ENCODE measurements at places on chromosomes 6 and 20.
A peak's percentile ranks its signal among the peaks of the same experiment; 100 is the strongest.

GRCh38 chr20:59777331-59777725 is 156.1 kb downstream of the SYCP2 start:
- no peak for DNase-seq

DNA sequence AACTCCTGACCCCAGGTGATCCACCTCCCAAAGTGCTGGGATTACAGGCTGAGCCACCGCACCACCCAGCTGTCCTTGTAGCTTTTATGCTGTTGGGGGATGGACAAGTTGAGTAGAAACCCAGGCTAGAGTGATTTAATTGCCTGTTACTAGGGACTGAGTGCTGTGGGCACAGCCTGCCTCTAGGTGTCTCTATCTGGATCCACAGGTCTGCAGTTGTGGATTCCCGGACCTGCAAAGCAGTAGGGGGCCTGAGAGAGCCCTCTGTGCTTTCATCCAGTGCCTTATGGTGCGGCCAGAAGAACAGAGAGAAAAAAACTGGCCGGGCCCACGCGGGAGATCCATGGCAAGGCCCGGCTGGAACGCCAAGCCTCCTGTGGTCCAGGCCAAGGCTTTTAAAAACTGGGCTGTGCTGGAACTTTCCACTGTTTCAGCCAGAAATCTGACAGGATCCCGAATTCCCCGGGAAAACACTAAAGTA is 5.2 kb downstream of the SIRPA start:
- peak; percentile 67 for DNase-seq

GRCh38 chr20:53162251-53162835 is 190.2 kb downstream of the TSHZ2 start:
- peak; percentile 71 for DNase-seq

DNA sequence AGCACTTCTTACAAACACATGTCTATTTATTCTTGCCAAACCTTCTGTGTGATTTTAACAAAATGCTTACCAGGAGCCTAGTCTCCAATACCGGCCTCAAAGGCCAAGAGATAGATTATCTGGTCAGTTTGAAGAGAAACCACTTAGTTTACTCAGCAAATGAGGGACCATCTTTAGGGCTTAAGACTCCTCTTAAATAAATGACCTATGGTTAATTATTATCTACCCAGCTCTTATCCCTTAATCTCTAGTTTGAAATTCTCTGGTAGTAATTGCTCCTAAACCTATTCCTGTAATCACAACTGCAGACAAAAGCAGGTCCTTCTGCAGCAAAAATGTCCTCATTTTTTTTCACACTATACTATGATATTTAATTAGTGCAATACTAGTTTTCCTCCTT is 301.8 kb downstream of the KIF16B start:
- no peak for DNase-seq

DNA sequence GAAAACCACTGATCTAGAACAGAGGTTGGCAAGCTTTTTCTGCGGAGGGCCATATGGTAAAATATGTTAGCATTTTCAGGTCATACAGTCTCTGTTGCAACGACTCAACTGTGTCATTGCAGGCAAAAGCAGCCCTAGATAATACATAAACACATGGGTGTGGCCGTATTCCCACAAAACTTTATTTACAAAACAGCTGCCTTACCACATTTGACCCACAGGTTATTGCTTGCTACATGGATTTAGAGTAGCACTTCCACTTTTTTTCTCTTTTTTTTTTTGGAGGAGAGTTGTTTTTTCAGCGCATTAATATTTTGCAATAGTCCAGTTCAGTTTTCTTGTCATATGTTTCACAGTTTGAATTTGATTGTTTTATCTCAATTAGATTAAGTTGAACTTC is 2.5 kb upstream of the IGF2R start:
- no peak for DNase-seq

DNA sequence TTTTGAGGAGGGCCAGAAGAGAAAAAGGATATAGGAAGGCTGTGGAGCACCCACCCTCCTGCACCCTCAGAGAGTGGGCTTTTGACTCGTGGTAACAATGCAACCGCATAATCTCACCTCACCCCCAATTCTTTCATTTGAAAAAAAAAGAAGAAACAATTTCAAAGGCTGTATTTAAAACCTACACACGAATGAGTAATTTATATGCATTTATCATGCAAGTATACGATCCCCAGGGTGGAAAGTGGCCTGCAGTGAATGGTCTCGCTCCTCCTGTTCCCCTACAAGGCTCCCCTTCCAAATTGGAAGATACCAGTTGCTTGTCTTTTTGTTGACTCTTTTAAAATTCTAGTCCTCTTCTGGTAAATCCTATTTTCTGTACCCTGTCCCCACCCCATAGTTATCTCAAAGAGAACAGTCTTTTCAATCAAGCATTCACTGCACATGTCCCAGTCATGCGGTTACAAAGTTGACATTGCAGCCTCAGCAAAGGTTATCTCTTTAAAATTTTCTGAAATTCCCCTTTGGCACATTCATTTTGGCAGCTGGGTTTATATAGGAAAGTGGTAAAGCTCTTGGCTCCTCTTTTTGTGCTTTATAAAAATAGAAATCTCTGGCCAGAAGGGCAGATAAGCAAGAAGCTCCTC is 110.6 kb downstream of the ARID1B start:
- DNase-seq: no peak

DNA sequence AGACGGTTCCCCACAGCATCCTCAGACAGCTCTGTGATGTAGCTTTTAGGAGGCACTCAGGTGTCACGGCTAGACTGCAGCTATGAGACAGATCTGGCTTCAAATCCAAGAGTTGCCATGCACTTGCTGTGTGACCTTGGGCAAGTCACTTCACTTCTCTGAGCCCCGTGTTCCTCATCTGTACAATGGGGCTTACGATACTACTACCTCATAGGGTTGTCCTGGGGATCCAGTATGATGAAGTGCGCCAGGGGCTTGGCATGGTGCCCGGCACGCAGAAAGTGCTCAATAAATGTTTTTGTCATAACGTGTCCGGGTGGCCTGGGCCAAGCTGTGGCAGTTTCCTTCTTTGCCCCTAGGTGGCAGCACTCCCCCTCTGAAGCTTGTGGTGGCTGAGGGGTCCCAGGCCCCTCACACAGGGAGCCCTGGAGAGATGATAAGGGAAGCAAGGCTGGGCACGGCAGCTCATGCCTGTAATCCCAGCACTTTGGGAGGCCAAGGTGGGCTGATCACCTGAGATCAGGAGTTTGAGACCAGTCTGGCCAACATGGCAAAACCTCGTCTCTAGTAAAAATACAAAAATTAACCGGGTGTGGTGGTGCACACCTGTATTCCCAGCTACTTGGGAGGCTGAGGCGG is 19.1 kb upstream of the CHMP4B start:
- peak; percentile 39 for DNase-seq

GRCh38 chr20:5881703-5882102 is 68.6 kb downstream of the TRMT6 start:
- DNase-seq: no peak

DNA sequence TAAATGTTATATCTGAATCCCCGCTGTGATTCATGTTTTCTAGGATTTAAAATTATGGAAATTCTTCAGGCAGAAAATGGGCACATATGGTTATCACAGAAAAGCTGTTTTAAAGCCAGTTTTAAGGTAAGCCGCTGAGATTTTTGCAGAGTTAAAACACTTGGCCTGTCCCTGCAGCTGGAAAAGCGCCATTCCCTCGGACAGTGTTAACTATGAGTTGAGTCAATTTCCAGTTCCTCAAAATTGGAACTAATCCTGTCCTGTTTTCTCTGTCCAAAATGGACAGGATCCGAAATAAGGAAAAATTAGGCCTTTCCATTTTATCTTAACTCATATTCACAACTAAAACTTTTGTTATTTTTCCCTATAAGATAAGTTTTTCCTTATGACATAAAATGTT is 225.2 kb downstream of the SAMD5 start:
- no peak for DNase-seq

- no peak for DNase-seq
Measured at GRCh38 chr6:34958734-34959133, 69.7 kb downstream of the ANKS1A start.

DNA sequence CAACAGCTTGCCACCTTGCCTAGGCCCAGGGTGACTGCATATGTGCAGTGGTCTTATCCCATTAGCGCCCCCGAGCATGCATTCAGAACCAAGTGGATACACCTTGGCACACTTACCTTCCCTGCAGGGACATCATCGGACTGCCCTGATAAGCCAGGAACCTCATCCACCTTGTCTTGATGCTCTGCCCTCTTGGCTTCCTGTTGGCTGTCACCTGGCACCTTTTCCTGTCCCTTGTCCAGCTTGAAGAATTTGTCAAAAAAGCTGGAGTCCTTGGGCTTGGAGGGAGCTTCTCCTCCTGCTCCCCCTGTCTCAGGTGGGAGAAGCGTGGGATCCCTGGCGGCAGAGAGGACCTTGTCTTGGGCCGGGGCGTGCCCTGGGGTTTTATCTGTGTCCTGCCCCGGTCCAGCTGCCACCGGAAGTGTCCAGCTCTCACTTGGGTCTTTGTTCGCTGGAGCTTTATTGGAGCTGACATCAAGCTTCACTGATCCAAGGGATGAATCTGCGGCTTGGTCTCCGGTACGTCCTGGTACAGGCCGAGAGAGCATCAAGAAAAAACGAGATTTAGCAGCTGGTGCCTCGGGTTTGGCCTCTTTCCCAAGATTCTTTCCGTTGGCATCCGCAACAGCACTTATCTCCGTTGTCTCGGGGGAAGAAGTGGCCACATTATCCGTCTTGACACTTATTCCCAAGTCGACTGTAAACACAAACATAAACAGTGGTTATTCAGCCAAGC is 42.0 kb downstream of the BCAS1 start:
- no peak for DNase-seq

DNA sequence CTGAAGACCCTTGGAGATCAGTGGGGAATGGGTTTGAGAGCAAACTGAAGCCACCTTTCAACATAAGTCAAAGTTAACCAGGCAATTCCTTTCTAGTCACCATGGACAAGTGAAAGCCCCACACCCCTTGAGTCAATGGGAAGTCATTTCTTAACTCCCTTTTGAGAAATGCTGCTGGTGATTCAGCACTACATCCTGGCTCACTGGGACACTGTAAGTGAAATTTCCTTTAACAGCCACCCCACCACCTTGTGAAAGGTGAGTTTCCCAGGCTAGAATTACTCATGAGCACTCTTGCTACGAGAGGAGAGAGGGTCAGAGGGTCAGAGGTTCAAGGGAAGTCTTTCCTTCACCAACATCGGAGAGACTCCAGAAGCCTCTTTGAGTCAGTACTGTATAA is 93.3 kb upstream of the MARCKS start:
- peak; percentile 71 for DNase-seq

GRCh38 chr6:4687656-4687988 is 88.6 kb upstream of the CDYL start:
- no peak for DNase-seq

Data from fibroblast of skin of back (primary cell).